Foreskin fibroblast (primary cell): ENCODE measurements at places on chromosomes 5 and 9.
A peak's percentile ranks its signal among the peaks of the same experiment; 100 is the strongest.

DNA sequence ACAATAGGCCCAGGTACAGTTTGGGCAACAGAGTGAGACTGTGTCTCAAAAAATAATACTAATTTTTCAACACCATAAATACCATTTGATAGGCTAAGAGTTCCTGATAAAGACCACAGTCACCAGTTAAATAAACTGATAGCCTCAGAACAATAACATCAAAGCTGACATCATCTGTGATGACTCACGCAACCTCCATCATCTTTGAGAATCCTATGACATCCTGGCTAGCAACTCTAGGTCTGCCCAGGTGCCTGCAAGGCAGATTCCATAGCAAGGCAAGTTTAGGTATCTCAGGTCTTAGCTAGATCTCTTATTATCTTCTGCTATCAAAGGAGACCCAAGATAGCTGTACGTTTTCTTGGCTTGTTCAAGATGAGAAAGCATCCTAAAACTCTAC is 30.5 kb upstream of the UBAP2 start:
- peak; percentile 44 for DNase-seq

- DNase-seq = no peak
These were observed 2204.9 kb upstream of the WWC1 start for GRCh38 chr5:166086568-166086967.

GRCh38 chr9:93132946-93133680 is 938 bp downstream of the NINJ1 start:
- peak; percentile 39 for DNase-seq

DNA sequence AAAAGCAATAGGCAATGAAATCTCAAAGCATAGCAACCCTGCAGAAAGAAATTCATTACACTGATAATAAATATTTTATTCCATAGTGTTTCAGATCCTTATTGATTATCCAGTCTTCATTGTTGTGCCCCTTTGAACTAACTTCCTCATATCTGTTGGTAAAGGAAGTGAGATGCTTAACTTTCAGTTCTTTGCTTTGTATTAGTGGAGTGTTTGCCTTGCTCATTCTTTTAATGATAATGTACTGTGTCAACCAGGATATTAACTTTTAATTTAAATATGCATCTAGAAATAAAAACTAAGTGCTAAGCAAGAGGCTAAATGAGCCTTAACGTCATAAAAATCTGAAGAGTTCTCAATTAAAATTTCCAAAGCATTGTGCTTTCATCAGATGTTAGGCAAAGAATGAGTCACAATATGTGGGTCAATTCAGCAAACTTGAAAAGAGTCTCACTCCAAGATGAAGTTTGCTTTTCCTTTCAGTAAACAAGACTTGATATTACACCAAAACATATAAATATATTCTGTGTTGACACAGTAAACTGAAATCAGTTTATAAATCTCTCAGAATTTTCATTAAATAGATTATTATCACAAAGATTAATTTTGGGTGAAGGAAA is 105.9 kb downstream of the GIN1 start:
- no peak for DNase-seq

GRCh38 chr9:135189497-135189896 is 102.0 kb downstream of the OLFM1 start:
- DNase-seq = no peak

DNA sequence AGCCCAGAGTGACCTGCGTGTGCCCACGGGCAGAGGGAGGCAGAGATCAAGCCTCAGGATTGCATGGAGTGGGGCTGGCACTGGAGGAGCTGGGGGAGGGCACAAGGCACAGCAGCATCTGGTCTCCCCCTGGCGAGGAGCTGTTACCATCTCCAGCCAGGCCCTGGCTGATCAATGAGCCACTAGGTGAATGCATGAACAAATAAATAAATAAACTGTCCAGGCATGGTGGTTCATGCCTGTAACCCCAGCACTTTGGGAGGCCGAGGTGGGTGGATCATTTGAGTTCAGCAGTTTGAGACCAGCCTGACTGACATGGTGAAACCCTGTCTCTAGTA is 14.3 kb upstream of the PSMB7 start:
- DNase-seq = no peak

- DNase-seq = no peak
These were observed 201.7 kb downstream of the GADD45G start for GRCh38 chr9:89806371-89807100.

GRCh38 chr5:108257996-108258395 is 123.9 kb downstream of the FBXL17 start:
- DNase-seq = peak; percentile 11

DNA sequence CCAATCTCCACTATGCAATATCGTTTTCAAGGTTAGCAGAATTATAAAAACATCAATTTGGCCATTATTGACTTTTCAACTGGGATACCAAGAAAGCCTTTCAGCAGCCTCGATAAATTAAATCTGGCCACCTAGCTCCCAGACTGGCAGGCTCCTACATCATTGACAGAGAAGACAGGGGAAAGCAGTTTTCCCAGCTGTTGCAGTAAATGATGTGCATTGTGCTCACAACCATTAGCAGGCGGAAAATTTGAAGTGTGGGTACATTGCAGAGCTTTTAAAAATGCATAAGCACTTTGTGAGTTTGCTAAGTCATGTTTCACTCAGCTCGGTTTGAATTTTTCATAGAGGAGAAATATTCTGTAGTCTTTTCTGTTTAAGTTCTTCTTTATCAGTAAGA is 297.9 kb downstream of the KCTD16 start:
- DNase-seq = no peak

- no peak for DNase-seq
These were observed 32.1 kb downstream of the TMEM252 start for GRCh38 chr9:68508547-68508946.

GRCh38 chr9:122314165-122314564 is 49.5 kb downstream of the MRRF start:
- DNase-seq = no peak

- DNase-seq = no peak
These were observed 144.9 kb upstream of the EGFLAM start for GRCh38 chr5:38113456-38113855.

DNA sequence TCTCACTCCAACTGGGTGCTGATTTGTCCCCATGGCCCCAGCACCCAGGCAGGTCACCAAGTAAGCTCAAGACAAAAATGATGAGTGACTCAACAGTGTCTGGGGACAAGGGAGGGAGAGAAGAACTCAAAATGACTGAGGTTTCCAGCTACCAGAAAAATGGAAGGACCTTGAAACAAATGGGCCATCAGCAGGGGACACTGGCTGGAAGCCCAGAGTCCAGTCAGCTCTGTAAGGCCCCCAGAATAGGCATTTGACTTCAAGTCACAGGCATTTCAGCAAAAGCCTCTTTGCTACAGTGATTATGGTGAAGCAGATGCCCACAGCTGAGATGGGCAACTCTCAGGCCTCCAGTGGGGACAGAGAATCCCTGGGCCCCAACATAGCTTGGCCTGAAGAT is 139.0 kb upstream of the GABRP start:
- DNase-seq = no peak

DNA sequence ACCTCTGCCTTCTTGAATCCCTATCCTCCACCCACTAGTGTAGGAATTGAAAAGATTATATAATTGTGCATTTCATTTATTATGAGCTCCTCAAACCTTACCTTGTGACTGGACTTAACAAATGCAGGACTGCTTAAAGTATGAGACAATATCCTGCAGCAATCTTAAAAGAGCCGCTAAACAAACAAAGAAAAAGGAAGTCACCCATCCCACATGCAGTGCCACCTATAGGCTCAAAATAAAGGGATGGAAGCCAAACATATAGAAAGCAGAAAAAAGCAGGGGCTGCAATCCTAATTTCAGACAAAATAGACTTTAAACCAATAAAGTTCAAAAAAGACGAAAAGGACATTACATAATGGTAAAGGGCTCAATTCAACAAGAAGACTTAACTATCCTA is 8.7 kb downstream of the PCAT7 start:
- no peak for DNase-seq

DNA sequence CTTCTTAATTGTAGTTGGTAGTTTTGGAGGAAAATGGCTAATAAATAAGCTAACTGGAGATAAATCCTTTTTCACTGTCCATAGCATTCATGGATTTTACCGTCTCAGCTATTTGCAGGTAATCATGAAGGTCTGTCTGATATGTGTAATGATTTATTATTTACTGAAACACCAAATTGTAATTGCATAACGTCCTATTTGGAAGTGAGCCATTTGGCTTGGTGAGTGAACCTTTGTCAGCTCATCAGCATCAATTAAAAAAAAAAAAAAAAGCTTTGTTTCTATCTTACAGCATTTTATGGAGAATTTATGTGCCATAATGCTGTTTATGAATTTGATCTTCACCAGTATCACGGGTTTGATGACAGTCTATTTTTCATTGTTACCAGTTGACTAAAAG is 20.2 kb downstream of the RECK start:
- DNase-seq = no peak

DNA sequence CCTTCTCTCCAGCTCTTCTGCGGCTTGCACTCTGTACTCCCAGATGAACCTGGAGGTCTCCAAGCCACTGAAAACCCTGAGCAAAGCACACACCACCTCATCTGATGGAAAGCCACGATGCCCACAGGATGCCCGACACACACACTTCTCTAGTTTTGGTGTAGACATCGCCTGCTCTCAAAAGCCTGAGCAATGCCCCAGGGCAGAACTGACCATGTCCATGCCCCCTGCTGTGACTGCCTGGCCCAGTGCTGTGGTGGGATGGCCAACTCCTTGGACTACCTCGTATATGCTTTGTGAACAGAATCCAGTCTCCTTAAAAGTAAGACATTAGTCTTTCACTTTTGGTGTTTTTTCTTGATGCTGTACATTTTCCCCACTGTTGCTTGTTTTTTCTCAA is 81.2 kb downstream of the SPTLC1 start:
- no peak for DNase-seq

DNA sequence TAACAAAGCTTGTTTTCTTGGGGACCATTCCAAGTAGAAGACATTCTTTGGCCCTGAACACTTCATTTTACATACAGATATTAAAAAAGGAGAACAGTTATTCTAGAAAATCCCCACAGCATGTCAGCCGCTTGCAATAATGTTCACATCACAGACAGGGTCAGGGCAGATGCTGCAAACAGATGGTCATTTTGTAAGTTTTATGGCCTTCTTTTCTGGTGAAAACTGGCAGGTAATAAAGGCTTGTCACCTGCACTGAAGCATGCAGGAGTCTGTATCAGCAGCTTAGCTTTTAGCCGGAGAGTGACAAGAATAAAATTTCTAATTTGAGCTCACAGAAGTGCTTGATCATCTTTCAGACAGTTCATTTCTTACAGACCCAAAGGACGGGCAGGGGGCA is 220.9 kb upstream of the DAP start:
- DNase-seq = no peak

DNA sequence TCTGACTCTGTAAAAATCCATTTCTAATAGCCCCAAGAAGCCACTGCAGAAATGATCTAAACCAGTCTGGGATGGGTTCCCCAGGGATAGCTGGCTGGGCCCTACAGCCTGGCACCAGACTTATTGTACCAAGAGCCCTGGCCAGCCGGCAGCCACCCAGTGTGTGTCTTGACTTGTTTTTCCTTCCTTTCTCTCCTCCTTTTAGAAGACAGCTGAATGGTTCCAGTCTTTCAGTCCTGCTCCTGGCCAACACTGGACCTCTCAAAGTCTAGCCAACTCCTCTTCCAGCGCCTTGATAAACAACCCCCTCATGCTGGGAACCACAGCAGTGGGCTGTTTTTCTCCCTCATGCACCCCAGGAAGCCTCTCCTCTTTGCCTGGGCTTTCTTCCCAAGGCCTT is 34.1 kb downstream of the ATOX1 start:
- no peak for DNase-seq

DNA sequence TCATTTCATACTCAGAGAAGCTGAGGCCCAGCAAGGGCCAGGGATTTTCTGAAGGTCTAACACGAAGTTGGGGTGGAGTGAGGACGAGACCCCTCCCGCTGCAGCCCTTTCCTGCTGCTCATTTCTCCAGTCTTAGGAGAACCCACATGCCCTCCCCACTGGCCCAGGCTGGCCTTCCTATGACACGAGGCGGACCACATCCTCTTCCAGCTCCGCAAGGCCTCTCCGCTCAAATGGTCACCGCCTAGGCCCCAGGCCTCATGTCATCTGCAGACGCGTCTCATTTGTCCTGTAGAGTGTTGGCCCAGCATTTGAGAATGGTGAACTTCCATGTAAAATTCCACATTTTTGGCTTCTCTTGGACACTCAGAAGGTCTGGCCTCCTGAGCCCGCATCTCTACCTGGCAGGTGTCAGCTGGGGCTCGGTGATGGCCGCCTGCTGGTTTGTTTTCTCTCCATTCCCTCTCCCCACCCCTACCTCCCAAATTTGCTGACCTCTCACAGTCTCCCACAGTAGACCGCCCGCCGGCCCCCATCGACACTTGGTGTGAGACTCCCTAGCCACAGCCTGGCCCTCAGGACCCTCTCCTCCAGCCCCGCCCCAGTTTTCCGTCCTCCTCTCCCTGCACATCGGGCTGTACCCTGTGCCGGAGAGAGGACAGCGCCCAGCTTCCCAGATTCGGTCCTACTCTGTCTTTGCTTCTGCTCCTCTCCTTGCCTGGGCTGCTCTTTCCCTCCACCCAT is 51.7 kb downstream of the ERGIC1 start:
- DNase-seq = no peak

DNA sequence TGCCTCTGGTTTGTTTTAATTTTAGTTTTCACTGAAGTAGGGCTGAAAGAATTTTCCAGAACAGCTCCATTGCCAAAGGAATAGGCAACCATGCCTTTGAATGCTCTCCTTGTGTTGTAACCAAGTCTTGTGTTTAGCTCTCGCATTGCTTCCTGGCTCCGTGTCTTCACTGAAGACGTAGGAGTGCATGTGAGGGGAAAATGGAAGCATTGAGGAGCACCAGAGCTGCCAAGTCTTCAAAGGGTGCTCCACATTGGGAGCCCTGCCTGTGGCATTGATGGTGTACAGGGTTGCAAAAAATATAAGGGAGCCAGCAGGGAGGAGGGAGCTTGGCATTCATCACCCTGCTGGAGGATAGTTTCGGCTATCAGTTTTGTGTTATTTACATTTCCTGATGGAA is 86.6 kb downstream of the NTRK2 start:
- DNase-seq = no peak

DNA sequence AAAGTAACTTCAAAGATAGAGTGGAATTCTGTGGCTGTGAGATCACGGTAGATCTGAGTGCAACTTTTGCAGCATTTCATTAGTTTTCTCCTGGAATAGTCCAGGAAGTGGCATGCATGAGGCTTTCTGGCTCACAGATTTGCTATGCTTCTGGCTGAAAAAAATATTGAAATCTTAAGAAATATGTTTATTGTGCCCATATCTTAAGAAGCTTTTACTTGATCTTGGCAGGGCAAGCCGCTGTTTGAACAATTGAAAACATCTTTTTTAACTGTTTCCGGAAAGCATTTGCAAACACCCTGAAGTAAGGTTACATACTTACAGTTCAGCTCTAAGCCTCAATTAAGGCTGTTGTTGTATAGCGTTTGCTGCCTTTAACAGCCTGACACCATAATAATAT is 135.7 kb upstream of the GDNF start:
- DNase-seq = peak; percentile 5

- no peak for DNase-seq
These were observed 215.6 kb downstream of the SYK start for GRCh38 chr9:91017245-91017644.

DNA sequence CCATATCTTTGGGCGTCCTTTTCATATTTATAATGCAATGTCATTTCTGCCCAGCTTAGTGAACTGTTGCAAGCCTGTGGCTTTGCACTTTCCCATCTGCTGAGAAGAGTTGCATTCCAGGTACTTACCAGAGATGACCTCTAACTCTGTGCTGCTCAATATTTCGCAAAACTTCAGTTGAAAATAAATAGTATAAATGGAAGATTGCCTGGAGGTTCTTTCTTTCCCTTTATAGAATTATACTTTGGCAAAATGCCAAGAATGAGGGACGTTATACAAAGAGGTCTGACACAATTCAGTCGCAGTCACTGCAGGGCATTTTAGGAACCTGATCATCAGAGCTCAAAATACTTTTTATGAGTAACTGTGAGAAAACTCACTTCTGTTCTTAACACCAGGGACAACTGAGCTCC is 18.9 kb upstream of the VLDLR start:
- DNase-seq = no peak
